ENCODE measurements at places on chromosomes 5 and 9.

- H3K27me3 ChIP-seq, result no peaks in the 10 kb centered on the region
- H3K4me1 ChIP-seq, result peaks cover 16% of the 10 kb centered on the region
- no peaks in the 10 kb centered on the region for H3K36me3 ChIP-seq
- H3K27ac ChIP-seq, result no peak overlapping the region
Observed at GRCh38 chr5:10856683-10857337, 95.8 kb upstream of the DAP start.

DNA sequence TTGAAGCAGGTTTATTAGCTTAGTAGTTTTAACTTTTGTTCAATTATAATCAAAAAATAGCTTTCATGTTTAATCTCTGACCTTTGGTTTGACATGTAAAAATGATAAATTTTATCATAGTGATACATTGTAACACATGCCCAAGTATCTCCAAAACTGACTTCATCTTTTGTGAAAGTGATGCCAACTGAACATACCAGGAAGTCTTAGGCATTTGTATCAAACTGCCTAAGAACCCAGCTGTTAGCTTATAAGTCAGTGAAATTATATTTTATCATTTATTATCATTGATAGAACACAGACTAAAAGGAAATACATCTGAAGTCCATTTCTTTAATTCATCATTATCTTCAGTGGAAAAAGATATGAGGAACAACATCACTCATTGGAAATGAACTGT lies 39.1 kb downstream of the NIPBL start:
- H3K27ac ChIP-seq, result no peak overlapping the region
- no peak overlapping the region for H3K4me3 ChIP-seq

GRCh38 chr9:78112406-78112805 lies 80.8 kb upstream of the GNAQ start:
- H3K36me3 ChIP-seq, result no peaks in the 10 kb centered on the region
- H3K27ac ChIP-seq, result no peak overlapping the region
- DNase-seq, result no peak
- no peaks in the 10 kb centered on the region for H3K4me1 ChIP-seq

DNA sequence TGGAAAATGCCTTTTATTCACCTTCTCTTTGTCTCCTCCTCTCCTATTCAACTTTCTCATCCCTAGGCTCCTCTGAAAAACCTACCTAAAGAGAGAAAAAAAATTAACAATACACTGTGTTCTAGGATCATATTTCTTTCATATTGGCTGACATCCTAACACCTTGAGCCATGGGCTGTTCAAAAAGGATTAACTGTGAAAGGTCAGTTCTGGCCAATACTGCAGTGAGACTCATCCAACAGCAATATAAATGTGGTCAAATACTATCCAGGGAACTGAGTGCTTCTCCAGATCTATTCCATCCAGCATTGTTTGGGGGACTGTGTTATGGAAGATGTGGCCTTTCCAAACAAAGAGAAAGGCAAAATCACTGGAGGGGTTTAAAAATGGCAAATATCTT lies 131.1 kb upstream of the MOCS2 start:
- no peak overlapping the region for H3K4me3 ChIP-seq
- H3K27me3 ChIP-seq, result no peaks in the 10 kb centered on the region
- H3K36me3 ChIP-seq, result no peaks in the 10 kb centered on the region
- DNase-seq, result no peak
- no peak overlapping the region for H3K27ac ChIP-seq

DNA sequence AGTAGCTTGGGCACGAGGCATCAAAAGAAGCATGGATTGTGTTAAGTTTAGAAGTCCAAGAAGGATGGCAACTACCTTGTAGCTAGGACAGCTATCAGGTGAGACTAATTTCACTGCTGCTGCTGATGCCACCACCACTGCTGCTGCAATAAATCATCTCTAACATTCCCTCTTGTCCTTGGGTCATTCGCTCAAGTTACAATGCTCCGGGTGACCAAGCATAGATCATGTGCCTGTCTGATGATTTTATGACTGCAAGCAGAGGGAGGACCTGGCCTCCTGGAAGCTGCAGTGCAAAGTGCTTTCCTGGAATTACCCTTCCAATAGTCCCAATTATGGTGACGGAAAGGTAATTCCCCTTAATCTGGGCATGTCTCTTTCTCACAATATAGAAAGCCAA lies 334.4 kb downstream of the PRELID2 start:
- DNase-seq, result no peak
- no peaks in the 10 kb centered on the region for H3K4me1 ChIP-seq
- H3K27ac ChIP-seq, result no peak overlapping the region
- H3K36me3 ChIP-seq, result no peaks in the 10 kb centered on the region
- H3K27me3 ChIP-seq, result no peaks in the 10 kb centered on the region

DNA sequence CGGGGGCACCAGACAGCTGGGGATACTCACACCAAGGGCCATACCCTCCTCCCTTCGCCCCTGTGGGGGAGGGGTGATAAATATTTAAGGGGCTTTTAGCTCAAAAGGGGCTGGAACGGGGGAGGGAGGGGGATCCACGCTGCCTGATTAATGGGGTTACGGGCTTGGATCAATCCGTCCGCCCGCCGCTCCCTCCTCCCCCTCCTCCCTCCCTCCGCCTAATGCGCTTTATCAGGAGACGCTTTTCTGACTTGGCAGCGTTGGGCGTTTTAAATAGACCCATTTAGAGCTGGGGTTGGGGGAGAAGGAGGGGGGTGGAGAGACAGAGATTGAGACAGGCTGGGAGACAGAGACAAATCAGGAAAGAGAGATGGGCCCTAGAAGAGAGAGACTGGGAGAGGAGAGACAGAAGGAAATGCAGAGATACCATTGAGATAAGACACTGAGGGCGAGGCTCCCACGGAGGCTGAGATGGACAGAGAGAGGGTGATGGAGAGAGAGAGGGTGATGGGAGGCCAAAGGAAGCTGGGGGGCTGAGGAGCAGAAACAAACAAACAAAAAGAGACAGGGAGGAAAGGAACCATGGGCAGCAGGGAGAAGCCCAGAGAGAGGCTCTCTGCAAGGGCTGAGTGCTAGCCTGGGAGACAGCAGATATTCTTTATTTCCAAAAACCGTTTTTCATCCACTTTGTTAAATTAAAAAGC lies 10.3 kb downstream of the CNTFR start:
- peak overlapping the region; percentile 53 for H3K4me3 ChIP-seq
- peaks cover 89% of the 10 kb centered on the region for H3K27me3 ChIP-seq
- no peak overlapping the region for H3K27ac ChIP-seq
- peaks cover 29% of the 10 kb centered on the region for H3K4me1 ChIP-seq

DNA sequence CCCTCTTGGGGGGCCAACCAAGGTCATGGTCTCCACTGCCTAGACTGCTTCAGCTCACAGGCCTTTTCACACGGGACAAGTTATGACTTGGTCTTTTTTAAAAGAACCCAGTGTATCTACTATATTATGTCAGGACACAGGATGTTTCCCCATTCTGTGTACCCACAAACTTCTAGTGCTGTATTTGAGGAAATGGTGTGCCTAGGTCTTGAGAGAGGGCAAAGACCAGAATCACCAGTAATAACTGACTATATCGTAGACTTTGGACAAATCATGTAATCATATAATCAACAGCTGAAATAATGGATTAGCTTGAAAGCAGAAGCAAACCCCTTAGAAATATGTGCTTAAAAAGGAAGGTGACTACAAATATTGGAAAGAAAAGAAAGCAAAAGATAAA lies 133.3 kb downstream of the ARL15 start:
- no peaks in the 10 kb centered on the region for H3K27me3 ChIP-seq
- no peak overlapping the region for H3K4me3 ChIP-seq
- DNase-seq, result no peak
- H3K27ac ChIP-seq, result no peak overlapping the region

DNA sequence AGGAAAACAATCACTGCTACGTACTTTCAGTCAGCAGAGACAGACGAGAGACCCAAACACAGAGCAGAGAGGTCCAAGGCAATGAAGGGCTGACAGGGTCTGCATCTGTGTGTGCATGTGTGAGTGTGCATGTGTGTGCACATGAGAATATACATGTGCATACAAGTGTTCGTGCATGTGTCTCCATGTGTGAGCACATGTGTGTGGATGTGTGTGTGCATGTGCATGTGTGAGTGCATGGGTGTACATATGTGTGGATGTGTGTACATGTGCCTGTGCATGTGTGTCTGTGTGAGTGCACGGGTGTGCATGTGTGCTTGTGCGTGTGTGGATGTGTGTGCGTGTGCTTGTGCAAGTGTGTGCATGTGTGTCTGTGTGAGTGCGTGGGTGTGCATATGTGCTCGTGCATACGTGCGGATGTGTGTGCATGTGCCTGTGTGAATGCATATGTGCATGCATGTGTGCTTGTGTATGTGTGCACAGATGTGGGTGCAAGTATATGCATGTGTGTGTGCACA lies 82.3 kb downstream of the OLFM1 start:
- H3K36me3 ChIP-seq, result no peaks in the 10 kb centered on the region
- no peak overlapping the region for H3K27ac ChIP-seq
- DNase-seq, result no peak
- H3K27me3 ChIP-seq, result no peaks in the 10 kb centered on the region
- peaks cover 3% of the 10 kb centered on the region for H3K4me1 ChIP-seq
- no peak overlapping the region for H3K4me3 ChIP-seq

DNA sequence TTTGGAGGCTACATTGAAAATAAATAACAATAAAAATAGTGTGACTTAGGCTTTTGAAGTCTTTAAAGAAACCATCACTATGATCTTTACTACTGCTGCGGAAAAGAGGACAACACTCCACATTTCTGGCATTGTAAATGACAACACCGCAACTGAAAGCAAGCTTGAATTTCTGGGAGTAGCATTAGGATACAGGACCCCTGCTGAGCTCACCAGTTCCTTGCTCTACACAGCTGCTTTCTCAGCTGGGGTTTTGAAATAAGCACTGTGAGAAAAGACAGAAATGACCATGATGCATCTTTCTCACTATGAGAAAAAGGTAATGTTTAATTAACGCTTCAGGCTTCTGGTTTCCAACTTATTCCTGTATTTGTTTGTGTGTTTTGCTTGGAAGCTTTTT lies 168.0 kb downstream of the TAF11L14 start:
- H3K27ac ChIP-seq, result no peak overlapping the region
- DNase-seq, result no peak
- no peaks in the 10 kb centered on the region for H3K36me3 ChIP-seq
- peaks cover 6% of the 10 kb centered on the region for H3K4me1 ChIP-seq

GRCh38 chr9:137438591-137439157 lies 2.5 kb downstream of the ENTPD8 start:
- DNase-seq, result no peak
- H3K4me3 ChIP-seq, result no peak overlapping the region
- H3K27ac ChIP-seq, result no peak overlapping the region
- H3K4me1 ChIP-seq, result no peaks in the 10 kb centered on the region

- DNase-seq, result no peak
- no peaks in the 10 kb centered on the region for H3K36me3 ChIP-seq
- no peaks in the 10 kb centered on the region for H3K4me1 ChIP-seq
- H3K27ac ChIP-seq, result no peak overlapping the region
- no peaks in the 10 kb centered on the region for H3K27me3 ChIP-seq
Observed at GRCh38 chr9:28720746-28721145, 1147.5 kb upstream of the C9orf72 start.

GRCh38 chr9:95070549-95071021 lies 246.9 kb downstream of the FANCC start:
- H3K36me3 ChIP-seq, result no peaks in the 10 kb centered on the region
- H3K4me1 ChIP-seq, result no peaks in the 10 kb centered on the region
- no peak for DNase-seq
- no peak overlapping the region for H3K4me3 ChIP-seq

DNA sequence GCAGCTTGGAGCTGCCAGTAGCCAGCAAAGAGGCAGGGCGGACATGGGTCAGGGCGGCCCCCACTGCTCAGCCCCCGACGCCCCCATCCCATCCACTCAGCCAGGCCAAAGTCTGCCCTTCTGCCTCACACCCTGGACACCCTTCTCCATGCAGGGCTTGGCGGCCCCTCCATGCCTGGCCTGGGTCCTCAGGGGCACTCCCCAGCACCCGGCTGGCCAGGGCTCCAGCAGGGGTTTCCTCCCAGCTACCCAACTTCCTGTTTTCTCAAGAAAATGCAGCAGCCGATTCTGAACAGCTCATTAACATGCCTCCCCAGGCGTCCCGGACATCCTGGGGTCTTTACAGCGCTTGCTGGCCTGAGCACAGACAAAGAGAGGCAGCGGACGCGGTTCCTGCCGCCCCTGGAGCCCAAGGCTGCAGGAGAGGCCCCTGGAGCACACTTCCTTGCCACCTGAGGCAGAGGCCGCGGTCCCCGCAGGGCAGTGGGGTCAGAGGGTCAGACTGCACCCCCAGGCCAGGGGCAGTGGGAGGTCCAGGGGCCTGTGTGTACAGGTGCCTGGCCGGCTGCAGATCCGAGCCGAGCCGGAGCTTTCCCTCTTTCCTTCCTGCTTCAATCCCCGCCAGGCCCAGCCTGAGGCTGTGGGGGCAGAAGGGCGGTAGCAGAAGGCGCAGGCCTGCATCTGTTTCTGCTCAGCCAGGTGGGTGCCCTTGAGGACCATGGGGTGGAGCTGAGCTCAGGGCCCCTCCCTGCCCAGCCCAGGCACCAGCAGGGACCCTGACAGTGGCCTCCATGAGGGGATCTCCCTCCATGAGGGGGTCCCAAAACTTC lies 18.7 kb upstream of the NRARP start:
- H3K4me3 ChIP-seq, result no peak overlapping the region
- H3K36me3 ChIP-seq, result no peaks in the 10 kb centered on the region
- peaks cover 20% of the 10 kb centered on the region for H3K4me1 ChIP-seq
- no peaks in the 10 kb centered on the region for H3K27me3 ChIP-seq
- H3K27ac ChIP-seq, result no peak overlapping the region
- no peak for DNase-seq

Measured in H1 (cell line).